ENCODE measurements at places on chromosomes 4 and X.

- no peak for DNase-seq
Observed at GRCh38 chr4:183611210-183611830, 47.7 kb downstream of the RWDD4 start.

GRCh38 chrX:34657726-34658070 lies 613 bp upstream of the TMEM47 start:
- DNase-seq: no peak

- no peak for DNase-seq
Observed at GRCh38 chr4:99654361-99654761, 3.3 kb downstream of the C4orf54 start.

DNA sequence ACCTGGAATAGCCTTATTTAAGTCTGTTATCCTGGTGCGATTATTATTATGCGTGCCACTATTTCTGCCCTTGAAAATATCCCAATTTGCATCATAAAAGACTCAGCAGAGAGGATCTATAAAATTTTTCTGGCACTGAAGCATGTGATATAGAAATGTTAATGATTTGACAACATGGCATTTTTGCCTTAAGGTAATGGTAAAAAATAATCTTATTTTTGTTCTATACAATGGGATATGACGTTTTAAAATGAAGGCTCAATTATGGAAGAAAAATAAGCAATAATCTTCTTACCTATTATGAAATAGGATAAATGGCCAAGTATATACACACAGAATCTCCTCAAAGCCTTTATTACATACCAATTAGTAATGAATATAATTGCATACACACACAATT lies 113.5 kb downstream of the PDGFC start:
- no peak for DNase-seq

DNA sequence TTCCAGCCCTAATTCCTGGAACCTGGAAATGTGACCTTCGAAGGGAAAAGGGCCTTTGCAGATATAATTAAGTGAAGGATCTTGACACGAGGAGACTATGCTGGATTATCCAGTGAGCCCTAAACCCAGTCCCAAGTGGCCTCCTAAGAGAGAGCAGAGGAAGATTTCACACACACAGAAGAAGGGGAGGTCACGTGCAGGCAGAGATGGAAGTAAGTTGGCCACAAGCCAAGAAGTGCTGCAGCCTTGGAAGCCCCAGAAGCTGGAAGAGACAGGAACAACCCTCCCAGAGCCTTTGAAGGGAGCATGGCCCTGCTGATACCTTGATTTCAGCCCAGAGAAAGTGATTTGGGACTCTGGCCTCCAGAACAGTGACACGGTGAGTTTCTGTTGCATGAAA lies 51.9 kb downstream of the EVC2 start:
- DNase-seq: no peak

DNA sequence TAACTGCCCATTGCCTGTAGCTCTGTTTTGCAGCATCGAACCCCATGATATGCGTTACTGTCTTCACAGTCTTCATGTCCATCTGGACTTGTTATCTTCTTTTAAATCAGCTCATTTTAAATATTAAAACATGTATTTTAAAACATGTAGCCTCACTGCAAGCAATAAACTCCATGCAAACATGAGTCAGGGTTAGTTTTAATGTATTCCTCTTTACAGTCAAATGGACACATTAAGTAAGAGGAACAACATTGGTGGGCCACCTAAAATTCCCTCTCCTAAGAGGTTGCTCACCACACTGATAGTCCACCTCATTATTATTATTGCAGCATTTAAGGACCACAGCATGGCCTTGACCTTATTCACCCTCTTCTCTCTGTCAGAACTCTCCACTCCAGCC lies 74.1 kb downstream of the CLCN5 start:
- no peak for DNase-seq

GRCh38 chr4:88143504-88143903 lies 14.9 kb downstream of the ABCG2 start:
- DNase-seq: no peak

- no peak for DNase-seq
Observed at GRCh38 chr4:168507178-168507815, 10.4 kb downstream of the PALLD start.

GRCh38 chr4:108588878-108589277 lies 31.5 kb upstream of the RPL34 start:
- no peak for DNase-seq

DNA sequence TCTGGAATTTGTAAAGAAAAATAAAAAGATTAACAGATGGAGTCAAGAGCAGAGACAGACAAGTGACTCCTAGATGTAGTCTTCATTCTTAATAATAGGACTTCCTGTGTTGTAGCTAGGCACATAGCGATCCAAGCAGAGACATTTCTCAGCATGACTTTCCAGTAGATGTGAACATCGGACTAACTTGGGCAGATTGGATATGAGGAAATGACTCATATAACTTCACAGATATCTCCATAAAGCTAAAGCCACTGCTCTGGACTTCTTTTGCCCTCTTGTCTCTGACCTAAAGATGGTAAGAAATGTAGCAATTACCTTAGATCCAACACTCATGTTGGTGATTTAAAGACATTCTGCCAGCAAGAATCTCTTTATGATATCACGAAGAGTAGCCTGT lies 131.7 kb downstream of the EPHA5 start:
- DNase-seq: no peak

DNA sequence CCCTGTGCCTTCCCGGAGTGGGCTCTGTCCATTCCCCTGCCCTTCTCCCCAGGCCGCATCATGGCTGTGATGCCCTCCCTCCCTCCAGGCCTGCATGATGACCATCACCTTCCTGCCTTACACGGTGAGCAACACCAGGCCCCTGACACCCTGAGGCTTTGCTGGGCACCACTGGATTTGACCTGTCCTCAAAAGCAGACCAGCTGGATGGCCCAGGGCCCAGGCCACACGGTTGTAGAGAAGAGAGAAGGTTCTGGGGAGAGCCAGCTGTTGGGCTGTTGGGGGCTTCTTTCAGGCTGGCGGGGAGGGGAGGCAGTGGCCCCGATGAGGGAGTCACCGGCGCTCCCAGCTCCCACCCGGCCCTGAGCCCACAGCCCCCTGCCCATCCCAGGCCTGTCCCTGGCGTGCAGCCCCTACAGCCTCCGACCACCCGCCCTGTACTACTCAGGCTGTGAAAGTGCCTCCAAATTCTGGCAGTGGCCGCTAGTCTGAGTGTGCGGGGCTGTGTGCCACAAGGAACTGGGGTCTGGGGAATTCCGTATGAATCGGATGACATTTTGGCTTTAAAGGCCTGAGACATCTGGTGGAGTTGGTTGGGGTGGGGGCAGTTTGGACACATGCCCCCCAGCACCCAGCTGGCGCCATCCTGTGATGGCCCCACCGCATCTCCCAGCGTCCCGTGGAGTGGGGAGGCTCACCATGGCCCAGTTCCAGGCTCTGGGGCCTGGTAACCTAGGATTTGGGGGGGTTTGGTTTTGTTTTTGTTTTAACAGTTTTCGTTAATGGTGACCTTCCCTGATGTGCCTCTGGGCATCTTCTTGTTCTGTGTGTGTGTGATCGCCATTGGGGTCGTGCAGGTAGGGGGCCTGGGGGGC lies 19.6 kb downstream of the TMEM175 start:
- DNase-seq: no peak

DNA sequence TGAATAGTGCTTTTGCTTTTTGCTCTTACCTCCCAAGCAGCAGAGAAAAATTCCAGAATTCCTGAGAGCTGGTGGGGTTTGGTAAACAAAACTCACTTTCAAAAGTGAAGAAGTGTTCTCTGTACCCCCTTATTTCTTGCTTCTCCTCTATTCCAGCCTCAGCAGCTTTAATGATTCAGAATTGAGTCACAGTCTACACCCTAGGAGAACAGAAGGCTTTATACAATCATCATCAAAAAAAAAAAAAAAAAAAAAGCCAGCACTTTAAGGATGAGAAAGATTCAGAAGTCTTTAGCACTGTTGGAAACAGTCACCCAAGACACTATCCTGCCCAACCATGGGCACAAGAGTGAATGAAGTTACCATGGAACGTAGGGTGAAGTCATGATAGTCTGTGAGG lies 1583.1 kb upstream of the PCDH10 start:
- no peak for DNase-seq

Data from GM10248 (cell line).